ENCODE measurements at places on chromosomes 5 and 9.

DNA sequence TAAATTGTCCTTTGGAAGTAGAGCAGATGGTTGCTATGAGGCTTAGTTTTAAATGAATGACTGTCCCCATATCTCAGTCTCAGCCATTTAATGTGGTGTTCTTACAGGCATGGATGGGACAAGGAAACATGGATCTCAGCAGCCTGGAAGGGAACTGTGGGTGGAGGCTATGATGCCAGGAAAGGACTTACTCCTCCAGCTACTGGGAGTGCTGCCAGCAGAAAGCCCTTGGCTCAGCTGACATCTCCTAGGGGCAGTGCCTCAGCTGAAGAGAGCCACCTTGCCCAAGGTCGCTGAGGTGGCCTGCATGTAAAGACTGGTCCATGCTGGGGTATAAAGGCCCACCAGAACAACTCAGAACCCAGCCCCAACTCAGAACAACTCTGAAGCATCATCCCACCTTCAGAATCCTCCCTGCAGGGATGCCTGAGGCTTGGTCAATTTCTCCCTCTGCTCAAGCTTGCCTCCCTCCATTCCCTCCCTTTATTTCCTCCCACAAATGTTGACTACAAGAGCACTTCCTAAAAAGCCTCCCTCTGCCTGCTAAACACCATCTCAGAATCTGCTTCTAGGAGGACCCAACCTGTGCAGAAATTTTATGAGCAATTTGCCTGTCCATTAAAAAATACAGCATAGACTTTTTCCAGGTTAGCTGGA is 1.8 kb upstream of the PDE8B start:
- DNase-seq, result no peak

DNA sequence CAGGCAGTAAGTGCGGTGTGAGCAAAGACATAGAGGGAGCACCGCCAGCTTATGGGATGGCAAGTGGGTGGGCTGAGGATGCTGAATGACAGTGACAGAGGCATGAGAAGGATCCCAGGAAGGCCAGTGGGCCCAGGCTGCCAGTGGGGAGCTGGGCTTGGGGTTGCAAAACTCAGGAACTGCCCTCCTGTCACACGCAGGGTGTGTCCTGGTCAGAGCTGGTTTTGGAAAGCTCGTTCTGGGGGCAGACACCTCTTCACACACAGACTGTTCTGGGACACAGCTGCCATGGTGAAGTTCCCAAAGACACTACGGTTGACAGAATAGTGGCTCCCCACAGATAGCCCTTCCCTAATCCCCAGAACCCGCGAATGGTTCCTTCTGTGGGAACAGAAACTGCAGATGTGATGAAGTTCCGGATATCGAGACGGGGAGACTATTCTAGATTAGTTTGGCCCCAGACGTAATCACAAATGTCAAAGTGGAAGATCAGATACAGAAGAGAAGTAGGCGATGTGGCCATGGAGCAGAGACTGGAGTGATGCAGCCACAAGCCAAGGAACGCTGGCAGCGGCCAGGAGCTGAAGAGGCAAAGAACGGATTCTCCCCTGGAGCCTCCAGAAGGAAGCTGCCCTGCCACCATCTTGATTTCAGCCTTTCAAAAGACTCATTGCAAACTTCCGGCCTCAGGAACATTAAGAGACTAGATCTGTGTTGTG is 159.0 kb downstream of the COL23A1 start:
- DNase-seq, result no peak

DNA sequence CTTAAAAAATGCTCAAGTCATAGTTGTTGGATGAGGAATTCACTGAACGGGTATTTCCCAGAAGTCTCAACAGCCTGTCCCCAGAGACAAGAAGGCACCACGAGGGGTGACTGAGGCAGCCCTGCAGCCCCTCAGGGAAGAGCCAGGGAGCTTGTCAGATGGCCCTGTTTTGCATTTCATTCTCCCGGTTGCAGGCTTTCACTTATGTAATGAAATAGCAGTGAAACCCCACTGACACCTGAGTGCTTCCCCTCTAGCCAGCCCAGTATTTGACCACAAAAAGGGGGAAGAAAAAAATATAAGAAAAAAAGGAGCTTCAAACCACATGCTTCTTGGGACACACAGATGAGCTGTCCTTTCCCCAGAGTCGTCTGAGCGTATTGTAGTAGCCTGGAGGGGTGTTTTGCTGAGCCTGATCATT is 75.3 kb upstream of the IL12B start:
- no peak for DNase-seq

DNA sequence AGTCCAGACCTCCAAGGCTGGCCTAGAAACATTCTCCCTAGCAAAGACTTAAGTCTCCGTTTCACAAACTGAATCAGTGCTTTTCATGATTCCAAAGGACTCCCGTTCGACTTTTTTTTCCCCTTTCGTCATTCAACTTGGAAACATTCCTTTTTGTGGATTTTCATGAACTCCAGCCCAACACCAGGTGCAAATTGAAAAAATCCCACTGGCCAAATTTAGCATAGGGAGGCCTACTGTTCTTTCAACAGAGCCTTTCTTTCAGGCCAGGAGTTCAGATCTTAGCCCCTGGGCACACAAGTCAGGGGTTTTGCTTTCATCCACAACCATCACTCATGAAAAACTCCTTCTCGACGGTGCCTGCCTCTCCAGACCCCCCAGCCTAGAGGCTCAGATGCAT is 285.3 kb downstream of the PIK3R1 start:
- DNase-seq, result no peak

DNA sequence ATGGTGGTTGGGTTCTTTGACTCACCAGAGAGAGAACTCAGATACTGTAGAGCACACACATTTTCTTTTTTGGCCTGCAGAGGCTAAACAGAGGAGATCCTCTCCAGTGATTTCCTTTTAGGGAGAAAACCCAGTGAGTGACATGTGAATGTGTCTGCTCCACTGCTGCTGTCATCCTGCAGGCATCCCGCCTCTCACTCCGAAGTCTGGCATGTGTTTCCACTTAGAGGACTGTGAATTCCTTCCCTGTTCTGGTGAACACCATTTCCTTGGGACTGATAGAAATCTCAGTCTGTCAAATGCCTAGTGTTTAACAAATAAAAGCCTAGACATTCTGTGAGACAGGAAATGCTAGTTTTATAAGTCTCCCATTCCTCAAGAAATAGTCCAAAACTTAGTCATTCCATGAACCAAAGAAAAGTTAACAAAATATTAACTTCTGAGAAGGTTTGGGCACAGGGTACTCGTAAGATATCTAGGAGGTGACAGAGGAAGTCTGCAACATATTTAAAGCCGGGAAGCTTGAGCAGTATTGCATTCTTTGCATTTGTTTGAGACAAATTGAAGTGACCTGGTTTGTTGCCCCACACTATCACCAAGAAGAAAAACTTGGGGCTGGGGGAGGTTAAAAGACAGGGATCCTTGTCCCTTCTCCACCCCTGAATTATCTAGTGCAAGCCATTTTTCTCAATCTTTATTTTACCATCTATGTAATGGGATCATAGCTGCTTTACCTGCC is 74.9 kb upstream of the NIPAL4 start:
- DNase-seq, result no peak

DNA sequence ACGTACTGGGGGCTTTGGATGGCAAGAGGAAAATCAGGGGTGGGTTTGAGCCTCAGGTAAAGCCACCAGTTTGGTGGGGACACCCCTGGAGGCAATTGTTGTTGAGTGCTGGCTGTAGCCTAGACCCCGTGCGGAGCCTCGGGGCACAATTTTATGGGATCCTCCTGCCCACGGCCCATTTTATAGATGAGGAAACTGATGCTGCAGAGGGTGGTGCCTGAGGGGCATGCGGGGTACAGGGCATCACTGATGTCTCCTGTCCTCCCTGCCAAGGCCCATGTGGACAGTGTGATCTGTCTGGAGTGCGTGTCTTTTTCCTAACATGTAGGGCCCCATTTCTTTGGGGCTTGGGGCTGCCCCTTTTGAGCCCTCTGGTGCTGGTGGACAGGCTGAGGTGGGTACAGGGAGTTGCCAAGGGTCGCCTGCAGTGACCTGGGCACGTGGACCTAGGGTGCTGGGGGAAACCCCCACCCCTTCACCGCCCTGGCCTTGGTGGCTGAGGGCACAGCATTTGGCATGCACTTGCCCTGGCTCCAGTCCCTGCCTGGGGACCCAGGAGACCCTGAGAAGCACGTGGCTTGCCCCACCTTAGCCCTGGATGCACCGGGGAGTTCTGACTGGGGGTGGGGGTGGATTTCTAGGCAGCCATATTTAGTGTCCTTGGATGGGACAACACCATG is 22.1 kb downstream of the WNK2 start:
- DNase-seq, result no peak

DNA sequence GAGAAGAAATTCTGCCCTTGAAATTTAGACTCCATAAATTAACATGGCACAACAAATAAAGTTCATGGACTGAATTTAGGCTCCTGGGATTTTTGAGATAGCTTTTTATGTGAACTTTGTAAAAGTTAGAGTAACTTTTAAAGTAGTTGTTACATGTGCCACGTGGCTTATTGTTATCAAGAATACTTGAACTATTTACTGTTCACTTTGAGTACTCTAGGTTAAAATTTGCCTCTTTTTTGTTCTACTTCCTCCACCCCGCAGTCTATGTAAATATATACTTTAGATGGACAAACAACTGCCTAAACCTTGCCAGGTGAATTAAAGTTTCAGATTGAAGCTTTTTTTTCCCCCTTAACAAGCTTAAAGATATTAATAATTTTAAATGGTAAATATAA is 457.9 kb downstream of the RAB3C start:
- DNase-seq, result no peak

GRCh38 chr9:114889802-114890224 is 40.6 kb downstream of the TNFSF8 start:
- DNase-seq, result no peak

DNA sequence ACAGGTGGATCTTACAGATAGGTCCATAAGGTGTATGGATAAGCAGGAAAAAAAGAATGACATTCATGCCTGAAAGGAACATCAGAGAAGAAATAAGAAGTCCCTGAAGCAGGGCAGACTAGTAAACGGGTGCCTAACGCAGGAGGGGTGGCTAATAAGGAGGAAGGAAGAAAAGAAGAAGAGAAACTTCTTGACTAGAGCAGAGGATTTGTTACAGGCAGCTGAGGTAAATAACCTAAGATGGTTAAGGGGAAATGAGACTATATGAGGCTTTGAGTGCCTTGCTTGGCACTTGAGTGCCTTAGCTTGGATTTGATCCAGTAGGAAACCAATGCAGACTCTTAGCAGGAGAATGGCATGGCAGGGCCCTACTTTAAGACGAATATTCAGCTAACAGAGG is 313.5 kb upstream of the PDE4D start:
- DNase-seq, result no peak

DNA sequence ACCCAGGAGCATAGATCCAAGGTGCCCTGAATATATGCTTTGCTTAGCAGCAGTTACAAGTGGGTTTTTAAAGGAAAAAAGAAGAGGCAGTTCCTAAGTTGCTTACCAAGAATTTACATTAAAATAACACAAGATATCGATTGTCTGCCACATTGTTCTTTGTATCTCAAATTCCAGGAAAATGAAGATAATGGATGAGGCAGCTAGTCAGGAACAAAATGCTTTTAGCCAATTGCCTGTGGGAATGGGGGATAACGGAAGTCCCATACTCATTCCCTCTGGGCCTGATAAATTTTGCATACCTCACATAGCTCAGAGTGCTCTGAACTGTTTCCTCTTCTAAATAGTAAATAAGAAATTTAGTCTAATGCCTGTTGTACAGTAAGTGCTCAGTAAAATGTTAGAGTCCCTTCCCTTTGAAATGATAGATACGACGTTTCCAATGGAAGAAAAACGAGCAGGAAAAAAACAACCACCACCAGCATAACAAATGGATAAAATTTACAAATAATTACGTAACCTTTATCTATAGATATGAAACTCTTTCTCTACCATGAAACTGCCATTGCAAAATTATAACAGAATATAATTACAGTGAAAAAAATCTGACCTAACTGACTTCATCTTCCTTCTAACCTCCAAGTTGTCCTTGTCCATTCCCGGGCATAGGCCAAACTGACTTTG is 35.5 kb upstream of the TENT2 start:
- no peak for DNase-seq

DNA sequence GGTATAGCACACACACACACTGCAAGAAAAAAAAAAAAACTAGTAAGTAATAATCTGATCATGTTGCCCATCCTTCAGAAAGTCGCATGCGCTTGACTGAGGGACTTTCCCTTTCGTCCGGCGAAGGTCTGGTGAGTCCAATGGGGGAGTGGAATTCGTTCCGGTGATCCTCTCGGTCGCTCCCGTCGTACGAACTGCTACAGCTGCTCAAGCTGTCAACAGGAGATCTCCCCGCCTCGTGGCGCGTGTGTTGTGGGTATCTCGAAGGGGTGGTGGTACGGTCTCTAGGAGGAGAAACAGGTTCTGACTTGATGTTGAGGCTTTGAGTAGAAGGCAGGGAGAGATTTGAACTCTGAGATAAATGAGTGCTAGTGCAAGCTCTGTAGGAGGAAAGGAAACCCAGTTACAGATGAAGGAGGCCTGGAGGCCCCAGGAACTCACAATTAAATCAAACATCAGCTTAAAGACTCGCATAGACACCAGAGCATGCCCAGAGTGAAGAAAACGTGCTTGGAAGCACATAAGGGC is 160.4 kb downstream of the MEF2C start:
- DNase-seq, result no peak

GRCh38 chr9:73761905-73762304 is 610.2 kb downstream of the ANXA1 start:
- no peak for DNase-seq

DNA sequence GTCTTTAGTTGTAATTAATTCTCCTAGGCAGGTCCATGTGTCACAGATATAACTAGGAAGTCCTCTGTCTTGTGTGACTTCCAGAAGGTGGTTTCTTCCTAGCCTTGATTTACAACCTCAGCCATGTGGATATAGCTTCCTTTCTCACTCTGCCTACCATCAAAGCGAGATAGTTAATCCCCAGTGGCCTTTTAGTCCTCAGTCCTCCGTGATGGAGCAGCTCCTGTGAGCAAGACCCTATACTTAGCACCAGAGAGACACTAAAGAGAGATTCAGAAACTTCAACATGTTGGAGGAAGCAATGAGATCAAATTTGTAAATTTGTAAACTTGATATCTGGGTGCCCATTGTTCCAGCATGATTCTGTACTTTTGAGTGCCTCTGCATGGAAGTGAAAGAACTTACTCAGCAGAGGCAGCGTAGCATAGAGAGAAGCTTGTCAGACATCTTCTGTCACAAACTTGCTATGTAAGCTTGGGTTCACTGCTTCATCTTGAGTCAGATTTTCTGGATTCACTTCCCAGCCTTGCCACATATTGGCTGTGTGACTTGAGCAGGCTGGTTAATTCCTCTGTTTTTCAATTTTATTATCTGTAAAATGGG is 170.2 kb upstream of the NR3C1 start:
- DNase-seq, result no peak

- DNase-seq, result no peak
Measured at GRCh38 chr9:98330831-98331230, 75.4 kb upstream of the TBC1D2 start.

GRCh38 chr5:113056988-113057387 is 80.4 kb downstream of the DCP2 start:
- no peak for DNase-seq

DNA sequence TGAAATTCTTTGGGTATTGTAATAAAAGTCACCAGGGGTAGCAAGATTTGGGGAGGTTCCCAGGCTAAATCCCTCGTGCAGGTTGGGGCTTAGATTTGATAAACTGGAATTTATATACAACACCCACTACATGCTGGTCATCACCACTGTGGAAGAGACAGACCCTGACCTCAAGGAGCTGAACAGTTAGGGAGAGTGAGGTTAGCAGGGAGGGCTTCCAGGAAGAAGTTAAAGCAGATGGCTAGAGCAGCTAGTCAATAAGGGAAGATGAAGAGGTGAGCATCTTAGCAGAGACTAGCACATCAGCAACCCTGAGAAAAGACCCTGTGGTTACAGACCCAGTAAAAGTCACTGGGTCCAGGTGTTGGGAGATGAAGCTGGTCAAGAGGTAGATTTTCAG is 6.4 kb downstream of the CTSL start:
- DNase-seq, result no peak

GRCh38 chr5:149040421-149040820 is 22.4 kb downstream of the SH3TC2 start:
- no peak for DNase-seq
